ENCODE measurements at places on chromosomes 6 and 20. TPM values are rescaled to one million over a fixed set of nuclear protein-coding genes. Genes with fewer than 3 reads are reported as not detected.

RBBP8NL gene
- 1.3 TPM for total RNA-seq

TPX2 gene
- 102 TPM for total RNA-seq

GATA5 gene
- total RNA-seq: 0.45 TPM

THEMIS gene
- not detected for total RNA-seq

FLRT3 gene
- 1.9 TPM for total RNA-seq

RBCK1 gene
- total RNA-seq: 138 TPM

TEAD3 gene
- total RNA-seq: 5.7 TPM

GNRH2 gene
- 0.23 TPM for total RNA-seq

EBF4 gene
- 2.7 TPM for total RNA-seq

MUC21 gene
- total RNA-seq: not detected

All from A549 treated with Hydrocortisone at 1 μM for 4 hours (cell line).